Stimulated activated CD8-positive, alpha-beta memory T cell treated with anti-CD3 and anti-CD28 coated beads, Interleukin-2, amount 100 ng/mL, for 1 hour (primary cell): ENCODE measurements at places on chromosomes 4 and X.

- DNase-seq: no peak
These were observed 48.5 kb upstream of the MYOZ2 start for GRCh38 chr4:119087121-119087520.

DNA sequence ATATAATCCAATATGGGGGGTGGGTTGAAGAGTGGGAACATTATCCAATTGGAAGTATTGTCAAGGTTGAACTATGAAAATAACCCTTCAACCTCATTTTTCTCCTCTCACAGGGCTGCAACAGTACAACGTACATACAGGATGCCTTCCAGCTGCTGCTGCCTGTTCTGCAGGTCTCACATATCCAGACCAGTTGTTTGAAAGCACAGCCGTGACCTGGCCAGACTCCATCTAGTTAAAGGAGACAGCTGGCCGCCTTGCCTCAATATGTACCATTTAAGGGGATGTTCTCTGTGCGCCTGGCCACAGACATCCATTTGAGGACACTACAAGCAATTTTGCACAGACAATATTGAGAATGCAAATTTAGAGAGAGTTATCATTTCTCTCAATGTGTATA lies 75.7 kb downstream of the FAM114A1 start:
- DNase-seq: no peak

DNA sequence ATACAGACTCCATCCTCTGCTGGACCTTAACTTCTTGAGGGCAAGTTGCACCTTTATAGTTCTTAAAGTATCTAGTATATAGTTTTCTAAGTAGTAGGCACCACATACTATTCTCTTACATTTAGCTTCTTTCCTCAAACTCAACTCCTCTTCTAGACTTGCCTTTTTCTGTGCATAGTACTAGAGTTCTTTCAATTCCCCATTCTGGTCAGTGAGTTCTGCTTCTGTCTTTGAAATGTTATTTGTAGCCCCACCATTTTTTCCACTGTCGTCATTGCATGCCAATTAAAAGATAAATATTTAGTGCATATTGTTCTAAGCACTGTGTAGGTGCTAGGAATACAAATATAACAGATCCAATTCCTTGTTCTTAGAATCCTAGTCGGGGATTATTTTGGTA lies 31.6 kb downstream of the CDKL5 start:
- DNase-seq: no peak

DNA sequence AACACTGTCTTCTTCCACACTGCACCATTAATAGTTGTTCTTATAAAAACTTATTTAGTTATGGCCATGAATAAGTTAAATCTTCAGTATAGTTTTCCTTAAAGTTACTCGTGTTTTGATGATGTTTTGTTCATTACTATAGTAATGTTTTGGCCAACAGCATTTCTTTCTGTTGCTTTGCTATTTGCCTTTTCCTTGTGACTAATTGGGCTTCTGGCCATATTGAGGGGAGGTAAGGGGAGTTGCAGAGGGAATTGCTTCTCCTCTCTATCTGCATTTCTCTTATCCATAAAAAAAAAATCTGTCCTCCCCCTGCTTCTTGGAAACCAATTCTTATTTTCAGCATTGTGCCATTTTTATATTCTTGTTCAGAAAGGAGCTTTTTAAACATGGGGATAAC lies 42.7 kb upstream of the ZCCHC12 start:
- no peak for DNase-seq

DNA sequence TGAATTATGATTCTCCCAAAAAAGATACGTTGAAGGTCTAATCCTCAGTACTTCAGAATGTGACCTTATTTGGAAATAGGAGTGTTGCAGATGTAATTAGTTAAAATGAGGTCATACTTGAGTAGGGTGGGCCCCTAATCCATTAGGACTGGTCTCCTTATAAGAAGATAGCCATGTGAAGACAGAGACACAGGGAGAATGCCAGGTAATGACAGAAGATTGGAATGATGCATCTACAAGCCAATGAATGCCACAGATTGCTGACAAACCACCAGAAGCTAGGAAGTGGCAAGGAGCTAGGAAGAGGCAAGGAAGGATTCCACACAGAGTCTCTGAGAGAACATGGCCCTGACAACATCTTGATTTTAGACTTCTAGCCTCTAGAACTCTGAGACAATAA lies 7.4 kb upstream of the RPS6KA3 start:
- DNase-seq: no peak

- DNase-seq: no peak
These were observed 212.7 kb upstream of the TAPT1 start for GRCh38 chr4:16438986-16439385.

GRCh38 chrX:72095370-72095769 lies 36.3 kb downstream of the RTL5 start:
- DNase-seq: no peak

GRCh38 chr4:53120778-53121177 lies 245.1 kb downstream of the SCFD2 start:
- no peak for DNase-seq

- no peak for DNase-seq
These were observed 17.1 kb upstream of the GPRIN3 start for GRCh38 chr4:89324671-89325070.

DNA sequence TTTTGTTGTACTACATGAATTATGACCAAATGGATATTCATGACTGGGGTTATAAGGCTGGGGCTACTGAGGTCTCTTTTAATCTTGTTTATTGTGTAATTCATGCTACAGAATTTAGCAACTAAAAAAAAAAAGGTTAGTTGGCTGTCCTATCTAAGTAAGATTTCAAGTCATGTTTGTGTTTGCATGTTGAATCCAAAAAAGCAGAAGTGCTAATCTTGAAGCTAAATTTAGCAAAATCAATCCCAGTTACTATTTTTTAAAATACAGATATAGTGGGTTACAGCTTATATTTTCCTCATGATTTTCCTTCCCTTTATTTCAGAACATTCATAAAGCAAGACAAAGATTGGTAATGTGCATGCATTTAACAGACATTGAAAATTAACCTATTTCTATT lies 19.4 kb downstream of the MTMR1 start:
- no peak for DNase-seq

DNA sequence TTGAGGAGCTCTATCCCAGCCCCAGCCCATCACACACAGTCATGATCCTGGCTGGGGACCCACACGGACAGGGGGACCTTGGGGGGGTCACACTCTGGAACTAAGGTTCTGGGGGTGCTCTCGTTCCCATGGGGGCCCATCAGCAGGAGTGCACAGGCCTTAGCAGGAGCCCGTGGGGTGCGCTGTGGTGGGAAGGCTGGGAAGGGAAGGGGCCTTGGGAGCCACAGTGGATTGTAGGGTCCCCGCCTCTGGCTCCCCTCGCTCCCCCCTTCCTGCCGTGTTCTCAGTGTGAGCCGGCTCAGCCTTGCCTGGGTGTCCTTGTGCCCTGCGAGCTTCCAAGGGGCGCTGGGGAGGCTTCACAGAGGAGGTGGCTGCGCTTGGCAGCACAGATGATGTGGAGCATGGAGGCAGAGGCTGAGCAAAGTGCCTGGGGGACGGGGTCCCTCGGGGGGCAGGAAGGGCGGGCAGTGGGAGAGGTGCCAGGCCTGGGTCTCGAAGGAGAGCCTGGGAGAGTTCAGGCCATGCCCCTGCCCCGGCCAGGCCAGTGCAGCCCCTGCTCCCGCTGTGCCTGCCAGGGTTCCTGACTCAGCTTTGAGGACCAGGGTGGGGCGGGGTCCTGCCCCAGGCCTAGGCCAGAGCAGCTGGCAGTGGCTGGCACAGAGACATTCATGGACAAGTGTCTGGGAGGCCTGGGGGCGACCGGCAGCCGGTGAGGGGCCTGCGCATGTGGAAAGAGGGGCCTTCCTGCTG lies 5.5 kb upstream of the HGFAC start:
- DNase-seq: no peak

GRCh38 chrX:56788229-56788628 lies 59.2 kb downstream of the NBDY start:
- DNase-seq: no peak

DNA sequence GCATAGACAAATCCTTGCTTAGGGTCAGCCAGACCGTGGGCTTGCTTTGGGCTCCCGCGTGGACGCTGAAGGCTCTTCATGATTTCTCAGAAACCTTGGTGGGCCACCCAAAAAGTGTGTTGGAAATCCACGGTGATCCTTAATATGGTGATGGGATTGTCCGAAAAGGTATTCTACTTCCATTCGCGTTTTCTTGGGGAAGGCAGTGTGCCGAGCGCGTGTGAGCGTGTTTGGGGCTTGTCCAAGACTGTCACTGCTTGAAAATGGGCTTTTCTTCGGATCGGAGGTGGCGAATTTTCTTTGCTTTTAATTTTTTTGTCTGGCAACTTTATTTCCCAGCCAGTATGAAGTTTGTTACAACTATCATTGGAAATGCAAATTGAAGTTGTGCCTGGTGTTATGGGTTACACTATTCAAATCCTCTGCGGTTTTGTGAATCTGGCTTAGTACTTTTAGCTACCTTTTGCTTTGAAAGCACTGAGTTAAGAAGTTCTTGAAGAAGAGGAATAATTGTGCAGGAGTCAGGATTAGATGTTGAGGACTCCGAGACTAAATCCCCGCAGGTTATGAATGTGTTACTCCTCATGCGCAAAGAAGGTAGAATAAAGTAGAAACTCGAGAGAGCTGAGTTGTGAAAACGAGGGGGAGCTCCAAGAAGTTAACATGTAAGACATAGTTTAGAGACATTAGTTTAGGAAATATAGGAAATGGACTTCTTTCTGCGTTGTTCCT lies 3.2 kb downstream of the SPRY1 start:
- DNase-seq: no peak

GRCh38 chrX:109958266-109958665 lies 44.6 kb upstream of the TMEM164 start:
- no peak for DNase-seq

GRCh38 chrX:71252221-71252620 lies 1.7 kb downstream of the ZMYM3 start:
- no peak for DNase-seq

GRCh38 chr4:151153585-151153984 lies 54.2 kb downstream of the RPS3A start:
- no peak for DNase-seq

GRCh38 chr4:85968945-85969819 lies 390.7 kb downstream of the MAPK10 start:
- DNase-seq: no peak

DNA sequence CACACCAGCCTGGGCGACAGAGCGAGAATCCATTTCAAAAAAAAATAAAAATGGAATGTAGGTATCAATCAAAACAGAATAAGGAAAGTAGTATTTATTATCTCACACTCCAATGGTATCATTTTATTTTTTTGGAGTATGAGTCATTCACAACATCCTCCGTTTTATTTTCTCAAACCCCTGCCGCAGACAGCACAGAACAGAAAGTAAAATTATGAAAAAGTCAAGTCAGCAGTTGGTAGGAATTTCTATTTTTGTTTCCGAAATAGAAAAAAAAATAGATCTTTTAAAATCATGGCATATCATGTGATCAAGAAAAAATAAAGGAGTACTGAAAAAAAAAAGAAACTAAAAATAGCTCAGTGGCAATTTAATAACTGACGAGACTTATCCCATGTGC lies 490.7 kb upstream of the TENM3 start:
- DNase-seq: no peak

GRCh38 chrX:46758163-46758955 lies 559 bp downstream of the SLC9A7 start:
- no peak for DNase-seq

GRCh38 chr4:8553991-8554405 lies 26.2 kb upstream of the GPR78 start:
- DNase-seq: no peak

DNA sequence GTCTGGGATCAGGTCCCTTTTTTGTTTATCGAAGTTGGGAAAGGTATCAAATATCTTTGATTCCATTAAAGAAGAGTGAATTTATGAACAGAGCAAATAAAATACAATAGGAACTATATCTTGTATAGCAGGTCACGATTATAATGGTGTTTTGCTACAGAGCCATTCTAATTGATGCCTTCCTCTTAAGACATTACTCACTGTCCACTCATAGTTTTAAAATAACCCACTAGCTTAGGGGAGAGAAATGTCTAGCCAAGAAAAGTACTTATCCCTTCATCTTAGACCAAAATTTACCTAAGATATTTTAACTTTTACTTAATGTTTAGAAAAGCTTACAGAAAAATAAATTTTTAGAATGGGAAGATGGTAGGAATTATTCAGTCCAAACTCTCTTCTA lies 112.0 kb upstream of the PABPC4L start:
- no peak for DNase-seq
